ENCODE measurements at places on chromosomes 1 and 21. TPM values are rescaled to one million over a fixed set of nuclear protein-coding genes. Genes with fewer than 3 reads are reported as not detected.

The ZNF648 gene
- total RNA-seq: not detected

The GREM2 gene
- total RNA-seq: 3.7 TPM

The B3GALT2 gene
- total RNA-seq: 64.6 TPM

- no peak within 1 kb of the TSS for H3K27ac ChIP-seq
- no peaks in the 10 kb centered on the region for H3K36me3 ChIP-seq
- DNase-seq: no peak
- H3K27me3 ChIP-seq: no peaks in the 10 kb centered on the region
- no peak within 1 kb of the TSS for H3K4me3 ChIP-seq
These were observed at the start of gene FCRL5 for GRCh38 chr1:157551694-157552693. FCRL5 (minus strand) TSS chr1:157552515; CDS start chr1:157552362, 153 bp downstream.

- H3K27me3 ChIP-seq: peaks cover 6% of the 10 kb centered on the region
- no peaks in the 10 kb centered on the region for H3K36me3 ChIP-seq
- peak overlapping the region; percentile 97 for H3K27ac ChIP-seq
- peaks cover 6% of the 10 kb centered on the region for H3K4me1 ChIP-seq
These were observed 2.1 kb downstream of the MORC3 start for GRCh38 chr21:36322083-36322424.

- peaks cover 5% of the 10 kb centered on the region for H3K4me1 ChIP-seq
- H3K27ac ChIP-seq: no peak overlapping the region
- peaks cover 6% of the 10 kb centered on the region for H3K27me3 ChIP-seq
- no peaks in the 10 kb centered on the region for H3K36me3 ChIP-seq
These were observed 7.3 kb downstream of the KIAA2013 start for GRCh38 chr1:11918799-11919519.

GRCh38 chr1:179708434-179709195 is 34.5 kb upstream of the FAM163A start:
- H3K4me3 ChIP-seq: no peak overlapping the region
- no peaks in the 10 kb centered on the region for H3K27me3 ChIP-seq
- H3K27ac ChIP-seq: no peak overlapping the region
- peaks cover 6% of the 10 kb centered on the region for H3K4me1 ChIP-seq

DNA sequence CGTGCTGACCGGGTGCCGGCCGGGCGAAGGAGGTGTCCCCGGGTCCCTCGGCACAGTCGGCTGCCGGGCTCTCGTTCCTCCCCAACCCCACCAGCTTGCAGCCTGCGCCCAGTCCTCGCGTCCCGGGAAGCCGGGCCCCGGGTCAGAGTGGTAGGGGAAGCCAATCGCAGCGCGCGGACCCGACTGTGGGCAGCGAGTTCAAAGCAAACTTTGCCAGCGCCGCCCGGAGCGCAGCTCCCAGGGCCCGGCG is 328 bp downstream of the MYCL start:
- peaks cover 27% of the 10 kb centered on the region for H3K27me3 ChIP-seq
- H3K27ac ChIP-seq: no peak overlapping the region
- H3K4me3 ChIP-seq: peak overlapping the region; percentile 38
- no peaks in the 10 kb centered on the region for H3K36me3 ChIP-seq
- peaks cover 32% of the 10 kb centered on the region for H3K4me1 ChIP-seq

GRCh38 chr1:219825355-219825754 is 103.0 kb downstream of the SLC30A10 start:
- no peaks in the 10 kb centered on the region for H3K36me3 ChIP-seq
- no peaks in the 10 kb centered on the region for H3K4me1 ChIP-seq
- DNase-seq: no peak
- H3K27ac ChIP-seq: no peak overlapping the region
- H3K4me3 ChIP-seq: no peak overlapping the region

GRCh38 chr1:86085741-86086409 is 70.7 kb downstream of the COL24A1 start:
- no peak overlapping the region for H3K4me3 ChIP-seq
- no peak overlapping the region for H3K27ac ChIP-seq
- no peaks in the 10 kb centered on the region for H3K27me3 ChIP-seq
- no peak for DNase-seq
- H3K4me1 ChIP-seq: no peaks in the 10 kb centered on the region
- no peaks in the 10 kb centered on the region for H3K36me3 ChIP-seq

DNA sequence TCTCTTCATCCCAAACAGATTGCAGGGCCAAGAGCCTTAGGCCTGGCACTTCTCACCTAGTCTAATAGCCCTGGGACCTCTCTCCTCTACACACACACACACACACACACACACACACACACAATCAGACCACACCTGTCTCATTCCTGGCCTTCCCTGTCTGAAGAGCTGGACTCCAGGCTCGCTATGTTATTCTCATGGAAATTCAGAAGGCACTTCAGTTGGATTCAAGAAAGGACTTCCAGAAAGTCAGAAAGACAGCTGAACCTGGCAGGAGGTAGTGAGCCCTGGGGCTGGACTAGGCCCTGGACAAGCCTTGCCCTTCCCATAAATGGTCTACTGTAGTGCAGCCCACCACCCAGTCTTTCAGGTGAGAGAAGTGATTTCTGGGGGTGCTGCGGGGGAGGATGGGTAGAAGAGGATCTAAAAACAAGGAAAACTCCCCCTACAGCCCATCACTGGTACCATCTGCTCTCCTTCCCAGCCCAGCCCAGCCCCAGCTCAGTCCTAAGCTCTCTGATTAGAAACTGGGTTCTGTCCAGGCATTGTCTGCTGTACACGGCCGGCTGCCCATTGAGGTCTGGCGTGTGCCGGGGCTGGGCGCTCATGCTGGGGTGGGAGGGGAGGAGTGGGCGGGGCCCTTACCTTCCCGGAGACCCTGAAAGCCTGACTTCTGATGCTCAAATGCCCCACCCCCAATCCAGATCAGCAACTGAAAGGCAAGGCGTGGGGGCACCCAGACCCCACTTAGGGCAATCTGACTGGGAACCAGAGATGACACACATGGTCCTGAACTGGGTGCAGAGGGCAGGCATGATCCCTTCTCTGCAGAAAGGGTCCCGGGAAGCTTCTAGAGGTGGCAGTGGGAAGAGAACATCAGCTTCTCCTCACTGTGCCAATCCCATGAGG is 2.5 kb downstream of the KIF21B start:
- no peaks in the 10 kb centered on the region for H3K36me3 ChIP-seq
- peaks cover 13% of the 10 kb centered on the region for H3K27me3 ChIP-seq
- peaks cover 23% of the 10 kb centered on the region for H3K4me1 ChIP-seq
- H3K4me3 ChIP-seq: peak overlapping the region; percentile 91
- peak overlapping the region; percentile 78 for H3K27ac ChIP-seq
- peak; percentile 45 for DNase-seq

DNA sequence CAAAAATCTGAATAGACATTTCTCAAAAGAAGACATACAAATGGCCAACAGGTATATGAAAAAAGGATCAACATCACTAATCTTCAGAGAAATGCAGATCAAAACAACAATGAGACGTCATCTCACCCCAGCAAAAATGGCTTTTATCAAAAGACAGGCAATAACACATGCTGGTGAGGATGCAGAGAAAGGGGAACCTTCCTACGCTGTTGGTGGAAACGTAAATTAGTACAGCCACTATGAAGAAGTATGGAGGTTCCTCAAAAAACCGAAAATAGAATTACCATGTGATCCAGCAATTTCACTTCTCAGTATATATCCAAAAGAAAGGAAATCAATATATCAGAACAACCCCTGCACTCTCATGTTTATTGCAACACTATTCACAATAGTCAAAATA is 65.1 kb upstream of the ATP1B1 start:
- H3K27me3 ChIP-seq: no peaks in the 10 kb centered on the region
- no peak for DNase-seq
- H3K36me3 ChIP-seq: peaks cover 10% of the 10 kb centered on the region
- no peak overlapping the region for H3K4me3 ChIP-seq
- H3K4me1 ChIP-seq: peaks cover 5% of the 10 kb centered on the region
